ENCODE measurements at places on chromosomes 5 and 9. TPM values are rescaled to one million over a fixed set of nuclear protein-coding genes. Genes with fewer than 3 reads are reported as not detected.

- DNase-seq: no peak
Observed at GRCh38 chr5:180611140-180611850, 20.0 kb upstream of the SCGB3A1 start.

- DNase-seq: peak; percentile 49
Observed at GRCh38 chr9:130834371-130835336, at the start of gene ABL1. TSS of gene ABL1 (plus strand) at chr9:130835254. CDS start at chr9:130835447, 193 bp downstream.

DNA sequence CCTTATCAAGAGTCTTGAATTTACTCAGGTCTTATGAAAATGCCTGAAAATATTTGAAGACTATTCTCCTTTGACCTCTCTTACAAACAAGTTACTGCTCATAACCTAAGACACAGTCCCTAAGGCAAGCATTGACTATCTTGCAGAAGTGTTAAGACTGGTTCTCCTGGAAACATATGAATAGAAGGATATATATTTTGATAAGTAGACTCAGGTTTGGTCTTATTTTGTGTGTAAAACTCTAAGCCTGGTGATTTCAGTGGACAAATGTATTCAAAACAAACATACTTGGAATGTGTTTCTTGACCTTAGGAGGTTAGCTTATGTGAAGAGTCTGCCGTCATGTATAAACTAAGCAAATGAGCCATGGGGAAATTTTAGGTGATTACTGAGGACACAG lies 7.5 kb upstream of the UBQLN1 start:
- no peak for DNase-seq

GBA2 gene
- 57.0 TPM for total RNA-seq

C9orf78 gene
- 59.6 TPM for total RNA-seq

LOX gene
- total RNA-seq: not detected

GRCh38 chr5:124980163-124980941 lies 233.9 kb upstream of the ZNF608 start:
- no peak for DNase-seq

GRCh38 chr9:136084063-136084944 lies 10.8 kb downstream of the NACC2 start:
- DNase-seq: no peak

DNA sequence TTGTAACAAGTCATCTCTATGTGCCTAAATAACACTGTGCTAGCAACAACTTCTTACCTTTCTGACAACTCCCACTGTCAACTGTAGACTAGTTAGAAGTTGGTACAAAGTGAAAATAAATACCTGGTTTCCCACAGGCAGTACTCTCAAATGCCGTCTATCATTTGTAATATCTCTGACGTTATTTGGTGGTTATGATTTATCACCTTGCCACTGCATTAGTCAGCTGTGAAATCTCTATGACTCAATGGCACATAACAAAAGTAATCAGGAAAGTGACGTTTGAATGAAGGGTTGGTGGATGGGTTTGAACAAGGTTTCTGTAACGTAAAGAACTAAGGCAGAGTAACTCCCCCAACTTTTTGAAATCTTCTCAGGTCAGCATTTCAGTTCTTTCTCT lies 592.3 kb downstream of the MAT2B start:
- DNase-seq: no peak

DNA sequence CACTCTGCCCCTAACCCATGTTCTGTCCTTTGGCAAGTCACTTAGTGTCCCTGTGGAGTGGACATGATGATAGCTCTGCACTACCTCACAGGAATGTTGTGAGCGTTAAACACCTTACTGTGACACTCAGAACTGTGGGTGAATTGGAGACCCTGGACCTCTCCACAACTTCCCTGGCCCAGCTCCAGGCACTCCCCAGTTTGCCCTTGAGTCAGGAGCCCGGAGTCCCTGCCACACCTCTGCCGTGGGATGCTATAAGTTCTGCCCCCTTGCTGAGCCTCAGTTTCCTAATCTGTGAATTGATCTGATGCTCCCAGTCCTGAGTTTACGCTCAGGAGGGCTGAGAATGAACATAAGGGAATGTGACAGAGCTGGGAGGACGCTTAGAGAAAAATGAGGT lies 34.4 kb downstream of the GSN start:
- no peak for DNase-seq

- peak; percentile 13 for DNase-seq
Observed at GRCh38 chr5:139251281-139251687, 42.3 kb upstream of the MATR3 start.

TMEM232 gene
- total RNA-seq: 0.80 TPM

SPATA6L gene
- total RNA-seq: 0.21 TPM

HRH2 gene
- 34.3 TPM for total RNA-seq

- DNase-seq: no peak
Observed at GRCh38 chr9:79046401-79046800, 525.4 kb upstream of the TLE4 start.

- no peak for DNase-seq
Observed at GRCh38 chr9:135857371-135857786, 50.0 kb downstream of the CAMSAP1 start.

GRCh38 chr9:107172160-107172978 lies 110.7 kb upstream of the RAD23B start:
- peak; percentile 35 for DNase-seq

LCNL1 gene
- total RNA-seq: not detected

- no peak for DNase-seq
Observed at GRCh38 chr5:141623611-141624010, 4.8 kb upstream of the DIAPH1 start.

GRCh38 chr5:139814191-139814601 lies 18.6 kb downstream of the PSD2 start:
- no peak for DNase-seq

DNA sequence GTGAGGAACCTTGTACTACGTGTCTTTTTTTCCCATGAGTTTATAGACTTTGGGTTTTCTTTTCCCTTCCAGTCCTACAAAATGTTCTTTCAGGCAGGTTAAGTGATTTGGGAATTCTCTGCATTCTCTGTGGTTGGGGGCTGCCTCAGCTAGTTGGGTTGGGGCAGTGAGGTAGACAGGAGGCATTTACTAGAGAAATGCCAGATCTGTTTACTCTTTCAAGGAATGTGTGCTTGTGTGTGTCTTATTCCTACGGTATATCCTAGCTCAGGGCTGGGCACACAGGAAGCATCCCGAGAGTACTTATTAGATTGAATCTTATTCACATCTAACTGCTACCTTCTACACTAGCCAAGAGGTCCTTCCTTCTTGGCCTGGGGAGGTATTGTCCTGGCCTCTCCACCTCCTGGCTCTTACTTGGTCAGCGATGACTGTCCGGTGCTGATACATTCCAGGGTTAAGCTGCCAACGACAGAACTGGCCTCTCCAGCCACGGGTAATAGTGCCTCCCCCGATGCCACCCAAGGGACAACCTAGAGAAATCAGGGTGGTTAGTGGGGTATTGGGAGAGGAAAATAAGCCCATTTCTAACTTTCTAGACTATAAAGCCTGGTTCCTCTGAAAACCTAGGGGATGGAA lies 5.0 kb downstream of the GBA2 start:
- no peak for DNase-seq

SPAAR gene
- not detected for total RNA-seq

DNA sequence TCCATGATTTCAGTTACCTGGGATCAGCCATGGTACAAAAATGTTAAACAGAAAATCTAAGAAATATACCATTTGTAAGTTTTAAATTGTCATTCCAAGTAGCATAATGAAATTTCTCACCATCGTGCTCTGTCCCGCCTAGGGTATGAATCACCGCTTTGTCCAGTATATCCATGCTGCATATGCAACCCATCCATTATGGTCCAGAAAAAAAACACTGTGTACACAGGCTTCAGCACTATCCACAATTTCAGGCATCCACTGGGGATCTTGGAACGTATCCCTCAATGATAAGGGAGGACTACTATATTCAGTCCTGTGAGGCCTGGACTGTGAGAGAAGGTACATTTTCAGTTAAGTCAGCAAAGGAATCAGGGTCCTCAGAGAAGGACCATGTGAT lies 37.6 kb upstream of the HNRNPA0 start:
- no peak for DNase-seq

GRCh38 chr5:150255659-150256409 lies 33.7 kb downstream of the CAMK2A start:
- no peak for DNase-seq

DNA sequence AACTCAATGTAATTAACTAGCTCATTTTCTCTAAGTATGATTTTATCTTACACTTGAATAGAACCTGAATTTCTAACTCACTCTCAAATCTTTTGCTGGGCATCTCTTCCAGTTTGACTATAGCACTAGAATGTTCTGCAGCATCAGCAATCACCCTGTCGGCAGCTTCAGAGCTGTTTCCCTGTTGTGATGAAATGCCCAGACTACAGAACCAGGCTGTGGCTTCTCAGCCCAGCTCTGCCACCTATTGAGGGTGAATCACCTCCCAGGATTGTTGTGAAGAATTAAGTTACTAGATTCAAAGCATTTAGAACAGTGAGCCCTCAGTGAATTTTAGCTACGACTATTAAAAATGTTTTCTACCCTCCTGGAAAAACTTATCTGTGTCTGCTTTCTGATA lies 90.4 kb upstream of the ANKRD55 start:
- DNase-seq: no peak

TRPM6 gene
- total RNA-seq: 0.05 TPM

GRCh38 chr9:13378154-13378553 lies 98.7 kb upstream of the MPDZ start:
- no peak for DNase-seq

GABRA6 gene
- not detected for total RNA-seq

GRCh38 chr5:1330847-1331831 lies 13.8 kb downstream of the CLPTM1L start:
- no peak for DNase-seq

FAM221B gene
- total RNA-seq: not detected

GPX3 gene
- not detected for total RNA-seq

PLAC8L1 gene
- total RNA-seq: 0.74 TPM

DNA sequence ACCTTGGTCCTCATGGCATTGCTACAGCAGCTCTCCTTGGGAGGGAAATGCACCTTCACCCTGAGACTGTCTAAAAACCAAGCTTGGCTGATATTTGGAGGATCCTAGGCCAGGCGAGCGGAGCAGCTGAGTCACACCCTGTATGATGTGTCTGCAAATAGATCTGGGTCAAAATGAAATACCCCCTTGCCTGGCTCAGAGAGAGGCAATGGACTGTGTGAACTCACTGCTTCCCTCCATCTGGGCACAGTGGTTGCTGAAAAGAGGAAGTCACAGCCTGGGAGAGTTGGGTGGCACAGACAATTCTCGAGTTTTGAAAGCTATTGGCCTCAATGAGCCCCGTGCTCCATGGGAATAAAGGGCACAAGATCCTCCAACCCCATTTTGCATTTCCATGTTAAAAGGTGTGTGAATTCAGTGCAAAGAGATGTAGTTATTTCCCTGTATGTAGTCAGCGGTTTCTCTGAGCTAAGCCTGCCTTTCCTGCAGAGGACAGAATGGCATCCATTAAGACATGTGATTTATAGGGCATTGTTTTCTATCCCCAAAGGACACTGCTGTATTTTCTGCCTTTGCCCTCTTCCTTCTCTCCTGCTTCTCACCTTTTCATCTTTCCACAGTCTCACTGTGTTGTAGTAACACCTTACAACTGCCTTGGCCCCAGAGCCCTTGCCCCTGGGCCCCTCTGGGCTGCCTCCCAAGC lies 177.2 kb downstream of the GADD45G start:
- DNase-seq: no peak

- DNase-seq: peak; percentile 13
Observed at GRCh38 chr9:98536542-98537173, 172.1 kb downstream of the GABBR2 start.

DNA sequence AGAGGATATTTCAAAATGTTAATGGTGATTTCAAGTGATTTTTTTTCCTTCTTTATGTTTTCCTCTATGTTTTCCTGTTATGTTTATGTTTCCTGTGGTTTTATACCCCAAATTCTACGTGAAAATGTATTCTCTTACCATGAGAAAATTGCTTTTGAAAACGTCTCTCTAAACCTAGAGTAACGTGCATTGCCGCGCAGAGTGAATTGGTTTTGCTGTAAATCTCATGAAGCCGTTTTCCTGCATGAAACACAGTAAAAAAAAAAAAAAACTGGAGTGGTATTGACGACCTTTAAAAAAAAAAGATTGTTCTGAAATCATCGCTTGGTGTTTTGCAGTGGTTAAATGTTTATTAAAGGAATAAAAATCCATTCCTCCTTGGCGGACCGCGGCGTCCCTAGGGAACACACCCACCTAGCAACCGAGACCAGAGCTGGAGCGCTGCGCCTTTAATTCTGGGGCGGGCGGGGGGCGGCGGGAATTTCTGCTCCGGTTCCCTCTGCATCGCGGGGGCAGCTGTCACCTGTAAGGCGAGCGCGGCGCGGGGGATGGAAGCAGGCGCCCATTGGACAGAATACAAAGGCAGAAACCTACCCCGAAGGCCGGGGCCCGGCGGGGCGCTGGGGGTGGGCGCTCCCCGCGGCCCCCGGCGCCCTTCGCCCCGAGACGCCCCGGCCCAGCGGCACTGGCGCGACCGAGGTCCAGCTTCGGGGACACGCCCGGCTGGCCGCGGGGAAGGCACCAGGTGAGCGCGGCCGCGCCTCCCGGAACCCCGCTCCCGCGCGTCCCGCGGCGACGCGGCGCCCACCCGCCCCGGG lies at the start of gene SOWAHA:
SOWAHA (plus strand) TSS at position 522 of the 818 bp plus-strand sequence. CDS start 320 bp downstream, outside the sequence.
- no peak for DNase-seq

GRCh38 chr5:154534457-154535050 lies 56.5 kb upstream of the HAND1 start:
- no peak for DNase-seq

DNA sequence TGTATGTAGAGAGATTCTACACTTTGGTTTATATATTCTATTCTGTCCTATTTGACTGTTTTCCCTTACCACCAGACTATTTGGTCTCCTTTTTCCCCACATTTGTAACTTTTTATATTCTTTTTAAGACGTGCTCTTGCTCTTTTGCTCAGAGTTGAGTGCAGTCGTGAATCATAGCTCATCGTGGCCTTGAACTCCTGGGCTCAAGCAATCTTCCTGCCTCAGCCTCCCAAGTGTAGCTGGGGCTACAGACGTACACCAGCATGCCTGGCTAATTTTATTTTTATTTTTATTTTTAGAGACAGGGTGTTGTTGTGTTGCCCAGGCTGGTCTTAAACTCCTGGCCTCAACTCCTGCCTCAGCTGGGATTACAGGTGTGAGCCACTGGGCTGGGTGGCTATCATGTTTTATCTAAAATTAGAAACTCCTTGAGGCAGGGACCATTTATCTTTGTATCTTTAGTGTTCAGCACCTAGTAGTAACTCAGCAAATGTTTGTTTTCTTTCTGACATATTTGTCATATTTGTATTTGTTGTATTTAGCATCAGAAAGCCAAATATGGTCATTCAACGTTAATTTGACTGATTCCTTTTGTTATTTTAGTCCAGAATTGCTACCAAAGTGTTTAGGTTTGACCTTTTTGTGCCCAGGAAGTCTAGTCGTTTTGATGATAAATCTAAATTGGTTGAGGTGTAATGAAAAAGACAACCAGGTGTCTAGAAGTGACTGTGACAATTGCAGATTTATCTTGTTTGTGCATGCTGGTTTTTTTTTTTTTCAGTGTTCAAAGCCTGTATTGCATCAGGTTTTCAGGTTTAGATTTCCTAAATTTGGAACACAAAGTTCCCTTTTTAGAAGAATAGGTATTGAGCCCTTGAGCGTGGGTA lies 44.3 kb downstream of the ERBIN start:
- no peak for DNase-seq

GRCh38 chr9:79616013-79616412 lies 44.2 kb downstream of the TLE4 start:
- no peak for DNase-seq

OBP2B gene
- total RNA-seq: not detected

TMEM215 gene
- total RNA-seq: not detected

Data from activated T-helper 2 cell treated with anti-CD3 and anti-CD28 coated beads, Interferon-gamma antibody, Interleukin-2, Interleukin-4, amounts not matched to agents 10 μg/mL and 5 μg/mL and 100 μg/mL, durations not matched to agents 14 hours and 24 hours and 36 hours (primary cell).